ENCODE measurements at places on chromosomes 1 and 21. TPM values are rescaled to one million over a fixed set of nuclear protein-coding genes. Genes with fewer than 3 reads are reported as not detected.

RHOU gene
- 15.4 TPM for total RNA-seq

KIF26B gene
- total RNA-seq, result under 0.01 TPM

RAP1GAP gene
- total RNA-seq, result 0.17 TPM

FDPS gene
- 88.9 TPM for total RNA-seq

DENND2C gene
- total RNA-seq, result 2.4 TPM

CD53 gene
- total RNA-seq, result 21.7 TPM

OR2T2 gene
- not detected for total RNA-seq

CD52 gene
- total RNA-seq, result 12.2 TPM

SPRR2G gene
- total RNA-seq, result not detected

DCAF8 gene
- 198 TPM for total RNA-seq

CFAP107 gene
- total RNA-seq, result not detected

RPE65 gene
- not detected for total RNA-seq

FMO1 gene
- 3.3 TPM for total RNA-seq

ASCL5 gene
- not detected for total RNA-seq

DENND2D gene
- total RNA-seq, result 40.5 TPM

VWA5B1 gene
- total RNA-seq, result not detected

COL6A1 gene
- 567 TPM for total RNA-seq

LSM10 gene
- total RNA-seq, result 51.5 TPM

NUDT4B gene
- total RNA-seq, result 26.3 TPM

GJA5 gene
- 15.3 TPM for total RNA-seq

GPR25 gene
- not detected for total RNA-seq

ABCG1 gene
- 8.6 TPM for total RNA-seq

ZNF648 gene
- 0.17 TPM for total RNA-seq

FCMR gene
- total RNA-seq, result 1.7 TPM

PAX7 gene
- not detected for total RNA-seq

IGSF5 gene
- not detected for total RNA-seq

CD101 gene
- not detected for total RNA-seq

ELF3 gene
- total RNA-seq, result 0.44 TPM

DNAI4 gene
- total RNA-seq, result 5.3 TPM

OR2L5 gene
- 0.22 TPM for total RNA-seq

BEST4 gene
- total RNA-seq, result not detected

FGR gene
- total RNA-seq, result 22.4 TPM

NR0B2 gene
- not detected for total RNA-seq

CYYR1 gene
- 7.6 TPM for total RNA-seq

TFF2 gene
- not detected for total RNA-seq

LCE6A gene
- total RNA-seq, result not detected

DHRS3 gene
- total RNA-seq, result 325 TPM

CELA2A gene
- not detected for total RNA-seq

AMY1B gene
- total RNA-seq, result not detected

OR6N1 gene
- not detected for total RNA-seq

HLCS gene
- total RNA-seq, result 14.6 TPM

SERTAD4 gene
- total RNA-seq, result 0.85 TPM

RGS8 gene
- total RNA-seq, result not detected

AKR7A2 gene
- total RNA-seq, result 77.1 TPM

SPRR2E gene
- total RNA-seq, result not detected

GPR161 gene
- 4.6 TPM for total RNA-seq

NTMT2 gene
- not detected for total RNA-seq

KANK4 gene
- total RNA-seq, result 0.17 TPM

MMEL1 gene
- not detected for total RNA-seq

EPHA10 gene
- total RNA-seq, result not detected

LBR gene
- 36.7 TPM for total RNA-seq

All from subcutaneous adipose tissue (tissue), 4 donors.